Articular chondrocyte of knee joint (primary cell): ENCODE measurements at places on chromosomes 2 and 18. TPM values are rescaled to one million over a fixed set of nuclear protein-coding genes. Genes with fewer than 3 reads are reported as not detected.

Gene NOL4
- not detected in 2 replicates for total RNA-seq

Gene INHBB
- 3.3 and 5.2 TPM in 2 replicates for total RNA-seq

Gene RESP18
- not detected in 2 replicates for total RNA-seq

Gene PREB
- 29.9 and 40.6 TPM in 2 replicates for total RNA-seq

Gene TBC1D8
- 13.6 and 15.8 TPM in 2 replicates for total RNA-seq

Gene TRAF3IP1
- 10.3 and 11.2 TPM in 2 replicates for total RNA-seq

Gene DOCK10
- 3.9 and 9.3 TPM in 2 replicates for total RNA-seq

Gene TXNL1
- 59.1 and 70.5 TPM in 2 replicates for total RNA-seq

Gene LRATD1
- total RNA-seq = under 0.01 and 0.76 TPM in 2 replicates

Gene AKAIN1
- total RNA-seq = not detected in 2 replicates

Gene OBSL1
- total RNA-seq = 57.1 and 60.0 TPM in 2 replicates

Gene CCDC102B
- total RNA-seq = 1.3 and 1.6 TPM in 2 replicates

Gene MYO3B
- total RNA-seq = under 0.01 and 0.13 TPM in 2 replicates

Gene NYAP2
- total RNA-seq = not detected in 2 replicates

Gene ASB18
- not detected in 2 replicates for total RNA-seq

Gene TIA1
- 90.9 and 98.4 TPM in 2 replicates for total RNA-seq

Gene TUBB8B
- total RNA-seq = not detected in 2 replicates

Gene PPP1R1C
- 2.2 and 3.8 TPM in 2 replicates for total RNA-seq
